Pancreas (tissue), 10 donors: ENCODE measurements at places on chromosomes 12 and 14.

DNA sequence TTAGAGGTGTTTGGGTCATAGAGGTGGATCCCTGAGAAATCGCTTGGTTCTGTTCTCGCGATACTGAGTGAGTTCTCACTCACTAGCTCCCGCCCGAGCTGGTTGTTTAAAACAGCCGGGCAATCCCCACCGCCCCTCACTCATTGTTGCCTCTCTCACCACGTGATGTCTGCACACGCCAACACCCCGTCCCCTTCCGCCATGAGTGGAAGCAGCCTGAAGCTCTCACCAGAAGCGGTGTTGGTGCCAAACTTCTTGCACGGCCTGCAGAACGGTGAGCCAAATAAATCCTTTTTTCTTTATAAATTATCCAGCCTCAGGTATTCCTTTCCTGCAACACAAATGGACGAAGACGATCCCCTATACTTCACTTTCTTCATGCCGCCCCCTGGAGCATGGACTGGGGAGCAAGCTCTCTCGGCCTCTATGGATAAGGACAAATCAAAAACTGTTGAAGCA is 45.4 kb upstream of the CCND2 start:
- DNase-seq: no peak

DNA sequence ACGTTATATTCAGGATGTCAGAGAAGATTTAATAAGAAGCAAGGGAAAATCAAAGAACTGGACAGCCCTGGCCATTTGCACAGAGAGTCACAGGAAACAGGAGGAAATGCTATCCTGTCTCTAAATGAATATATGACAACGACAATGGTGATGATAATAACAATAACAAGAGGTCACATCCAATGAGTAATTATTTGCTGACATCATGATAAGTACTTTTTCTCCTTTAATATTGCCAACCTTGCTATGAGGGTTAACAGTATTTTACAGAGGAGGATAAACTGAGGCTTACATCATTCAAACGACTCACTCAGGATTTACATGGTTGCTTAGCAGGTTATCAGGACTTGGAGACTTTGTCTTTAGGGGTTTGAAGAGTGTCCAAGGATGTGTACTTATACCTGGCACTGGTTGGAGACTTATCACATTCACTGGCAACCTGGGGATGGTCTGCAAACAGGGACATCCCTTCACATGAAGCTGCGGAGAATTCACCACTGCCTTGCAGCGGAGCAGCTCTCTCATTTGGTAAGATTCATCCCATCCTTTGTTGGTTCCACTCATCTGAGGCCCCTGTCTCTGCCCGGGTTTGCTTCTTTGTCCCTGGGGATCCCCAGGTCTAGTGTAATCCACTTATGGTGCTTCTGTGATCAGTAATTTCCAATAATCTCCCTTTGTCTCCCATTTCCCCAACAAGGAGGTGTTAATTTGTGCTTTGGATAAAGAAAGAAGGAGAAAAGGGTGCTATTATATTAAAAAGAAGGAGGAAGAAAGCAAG is 637.8 kb downstream of the BCL11B start:
- no peak for DNase-seq

- no peak for DNase-seq
These were observed 51.0 kb upstream of the TBX3 start for GRCh38 chr12:114735011-114735410.

DNA sequence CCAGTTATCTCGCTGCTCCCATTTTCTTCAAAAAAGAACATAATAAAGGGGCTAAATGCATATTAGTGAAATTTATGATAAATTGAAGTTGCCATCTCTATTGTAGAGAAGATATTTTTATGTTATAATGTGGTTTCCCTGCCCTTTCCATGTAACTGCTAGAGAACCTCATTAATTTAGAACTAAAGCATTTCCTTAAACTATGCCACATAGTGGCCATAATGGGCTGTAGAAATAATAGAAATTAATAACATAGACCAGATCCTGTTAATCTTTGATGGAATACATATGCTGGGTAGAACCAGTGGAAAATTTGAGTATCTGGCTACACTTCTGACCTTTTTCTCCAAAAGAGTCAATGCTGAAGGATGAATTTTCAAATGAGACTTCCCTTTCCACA is 376.7 kb downstream of the PDZRN4 start:
- no peak for DNase-seq

DNA sequence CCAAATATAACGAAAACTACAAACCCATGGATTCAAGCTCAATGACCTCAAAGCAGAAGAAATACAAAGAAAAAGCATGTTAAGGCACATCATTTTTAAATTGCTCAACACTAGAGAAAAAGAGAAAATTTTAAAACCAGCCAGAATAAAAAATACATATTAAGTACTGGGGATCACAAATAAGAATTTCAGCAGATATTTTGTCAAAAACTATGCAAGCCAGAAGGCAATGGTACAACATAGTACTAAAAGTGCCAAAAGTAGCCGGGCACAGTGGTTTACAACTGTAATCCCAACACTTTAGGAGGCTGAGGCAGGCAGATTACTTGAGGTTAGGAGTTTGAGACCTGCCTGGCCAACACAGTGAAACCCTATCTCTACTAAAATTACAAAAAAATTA is 10.2 kb downstream of the SGPP1 start:
- DNase-seq: no peak

DNA sequence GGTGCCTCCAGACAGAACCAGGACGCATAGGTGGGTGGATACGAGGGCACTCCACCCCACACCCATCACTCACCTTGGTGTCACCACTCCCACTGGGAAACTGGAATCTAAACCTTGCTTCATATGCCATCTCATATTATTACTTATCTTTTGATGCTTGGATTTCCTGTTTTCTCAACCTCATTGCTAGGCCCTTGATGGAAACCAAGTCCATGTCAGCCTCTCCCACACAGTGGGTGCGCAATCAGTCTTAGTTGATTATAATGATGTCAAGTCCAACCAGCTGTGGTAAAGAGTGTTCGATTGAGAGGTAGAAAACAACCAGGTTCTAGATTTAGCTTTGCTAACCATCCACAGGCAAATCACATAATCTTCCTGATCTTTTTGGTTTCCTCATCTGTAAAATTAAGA is 584 bp upstream of the DDHD1 start:
- no peak for DNase-seq

- no peak for DNase-seq
These were observed 39.1 kb upstream of the PNMA1 start for GRCh38 chr14:73753124-73753886.

- DNase-seq: no peak
These were observed 75.3 kb downstream of the ITPK1 start for GRCh38 chr14:93040443-93040842.

DNA sequence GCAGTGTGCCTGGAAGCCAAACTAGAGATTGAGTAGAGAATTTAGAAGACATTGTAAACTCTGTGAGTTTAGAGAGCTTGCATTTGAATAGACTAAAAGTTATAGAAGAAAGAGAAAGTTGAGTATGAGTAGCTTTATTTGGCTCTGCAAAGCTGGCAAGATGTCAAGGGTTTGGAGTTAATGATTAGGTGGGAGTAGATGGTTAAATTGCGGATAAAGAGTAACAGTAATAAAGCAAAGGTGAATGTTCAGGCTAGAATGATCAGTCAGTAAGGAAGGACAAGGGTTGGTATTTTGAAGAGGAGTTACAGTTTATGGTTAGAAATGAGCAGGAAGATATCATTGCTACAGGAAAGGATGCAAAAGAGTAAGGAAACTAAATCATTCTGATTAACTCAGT is 5.2 kb downstream of the PPM1A start:
- DNase-seq: no peak

DNA sequence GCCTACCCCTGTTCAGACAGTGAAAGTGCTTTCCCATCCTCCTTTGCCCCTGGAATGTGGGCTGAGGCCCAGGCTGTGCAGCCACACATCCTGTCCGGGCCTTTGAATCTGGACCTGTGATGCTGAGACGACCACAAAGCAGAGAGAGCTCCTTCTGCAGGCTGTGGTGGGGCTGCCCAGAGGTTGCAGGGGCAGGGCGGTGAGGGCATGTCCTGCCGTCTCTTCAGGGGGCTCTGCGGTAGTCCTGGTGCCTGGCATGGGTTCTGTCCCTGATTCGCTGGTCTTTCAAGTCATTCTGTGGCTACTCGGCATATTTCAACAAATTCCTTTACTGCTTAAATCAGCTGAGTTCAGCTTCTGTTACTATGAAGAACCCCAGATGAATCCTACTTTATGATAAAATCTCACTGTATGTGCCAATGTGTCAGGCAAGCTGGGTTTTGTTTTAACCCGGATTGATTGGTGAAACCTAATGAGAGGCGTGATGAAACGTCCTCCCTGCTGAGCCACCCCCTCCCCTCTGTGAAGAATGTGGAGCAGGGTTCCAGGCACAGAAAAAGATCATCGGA is 63.4 kb upstream of the DICER1 start:
- no peak for DNase-seq

GRCh38 chr12:103273645-103274044 is 222.1 kb downstream of the C12orf42 start:
- DNase-seq: no peak

DNA sequence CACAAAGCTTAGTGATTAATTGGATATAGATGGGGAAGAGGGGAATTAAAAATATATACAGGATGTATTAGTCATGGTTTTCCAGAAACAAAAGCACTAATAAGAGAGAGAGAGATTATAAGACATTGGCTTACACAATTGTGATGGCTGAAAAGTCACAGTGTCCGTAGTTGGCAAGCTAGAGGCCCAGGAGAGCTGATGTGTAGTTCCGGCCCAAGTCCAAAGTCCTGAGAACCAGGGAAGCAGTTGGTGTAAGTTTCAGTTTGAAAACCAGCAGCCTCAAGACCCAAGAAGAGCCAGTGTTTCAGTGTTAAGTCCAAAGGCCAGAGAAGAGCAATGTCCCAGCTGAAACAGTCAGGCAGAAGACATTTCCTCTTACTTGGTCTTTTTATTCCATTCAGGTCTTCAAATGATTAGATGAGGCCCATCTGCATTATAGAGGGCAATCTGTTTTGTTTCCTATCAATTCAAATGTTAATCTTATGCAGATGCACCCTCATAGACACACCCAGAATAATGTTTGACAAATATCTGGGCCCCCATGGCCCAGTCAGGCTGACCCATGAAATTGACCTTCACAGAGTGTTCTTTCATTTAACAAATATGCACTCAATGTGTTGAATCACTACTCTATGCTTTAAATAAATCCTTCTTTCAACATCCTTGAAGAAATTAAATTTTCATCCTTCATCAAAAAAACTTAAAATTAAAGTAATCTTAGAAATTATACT is 67.2 kb upstream of the DIO2 start:
- DNase-seq: no peak

DNA sequence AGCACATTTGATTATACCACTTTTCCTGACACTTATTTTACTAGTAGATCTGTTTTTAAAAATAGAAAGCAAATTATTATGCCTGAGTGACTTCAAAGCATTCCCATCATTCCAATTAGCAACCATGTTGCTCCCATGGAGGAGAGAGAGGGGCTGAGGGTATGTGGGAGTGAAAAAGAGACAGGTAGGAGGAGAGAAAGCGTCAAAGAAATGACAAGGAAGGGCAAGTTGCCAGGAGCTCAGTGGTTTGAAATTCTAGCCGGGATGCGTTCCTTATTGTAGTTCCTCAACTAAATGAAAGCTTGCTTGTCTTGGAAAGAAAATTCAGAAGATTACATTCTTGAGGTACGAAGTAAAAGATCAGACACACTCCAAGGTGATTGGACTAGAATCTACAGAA is 92.4 kb upstream of the PKP2 start:
- DNase-seq: no peak

GRCh38 chr14:27605282-27605681 is 1007.4 kb upstream of the NOVA1 start:
- DNase-seq: no peak

DNA sequence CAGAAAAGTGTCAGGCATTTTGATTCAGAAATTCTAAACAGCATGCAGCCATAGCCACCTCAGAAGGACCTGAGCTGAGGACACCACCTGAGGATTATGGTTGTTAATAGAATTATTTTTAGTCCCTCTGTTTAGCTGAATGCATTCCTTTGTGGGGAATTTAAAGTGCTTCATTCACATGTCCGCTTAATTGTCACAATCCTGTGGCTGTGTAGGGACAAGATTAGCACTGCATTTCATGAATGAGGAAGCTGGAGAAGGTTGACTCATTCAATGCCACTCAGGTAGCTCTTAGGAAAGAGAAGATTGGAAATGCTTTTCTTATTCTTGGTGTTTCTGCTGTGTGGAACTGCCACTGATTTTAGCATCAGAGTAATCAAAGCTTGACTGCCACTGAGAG is 42.0 kb upstream of the KRR1 start:
- no peak for DNase-seq

- no peak for DNase-seq
These were observed 87.6 kb downstream of the PPP2R5C start for GRCh38 chr14:101849125-101849524.

- DNase-seq: no peak
These were observed 1.7 kb downstream of the CREBL2 start for GRCh38 chr12:12613344-12613743.

DNA sequence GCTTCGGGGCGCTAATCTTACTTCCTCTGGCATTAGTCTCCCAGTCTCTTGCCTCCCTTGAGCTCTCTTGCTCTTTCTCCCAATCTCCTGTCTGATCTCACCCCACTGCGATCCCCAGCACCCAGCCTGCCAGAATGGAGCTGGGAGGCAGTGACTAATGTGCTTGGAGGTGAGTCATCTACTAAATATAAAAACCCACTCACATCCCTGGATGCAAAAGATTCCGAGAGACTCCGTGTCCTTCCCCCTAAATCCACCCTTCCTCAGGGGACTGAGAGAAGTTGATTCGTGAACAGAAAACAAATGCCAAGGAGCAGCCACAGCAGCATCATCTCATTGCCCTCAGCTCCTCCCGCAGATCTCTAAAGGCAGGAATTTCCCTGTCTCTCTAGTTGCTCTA is 45.7 kb upstream of the KCNA5 start:
- no peak for DNase-seq

DNA sequence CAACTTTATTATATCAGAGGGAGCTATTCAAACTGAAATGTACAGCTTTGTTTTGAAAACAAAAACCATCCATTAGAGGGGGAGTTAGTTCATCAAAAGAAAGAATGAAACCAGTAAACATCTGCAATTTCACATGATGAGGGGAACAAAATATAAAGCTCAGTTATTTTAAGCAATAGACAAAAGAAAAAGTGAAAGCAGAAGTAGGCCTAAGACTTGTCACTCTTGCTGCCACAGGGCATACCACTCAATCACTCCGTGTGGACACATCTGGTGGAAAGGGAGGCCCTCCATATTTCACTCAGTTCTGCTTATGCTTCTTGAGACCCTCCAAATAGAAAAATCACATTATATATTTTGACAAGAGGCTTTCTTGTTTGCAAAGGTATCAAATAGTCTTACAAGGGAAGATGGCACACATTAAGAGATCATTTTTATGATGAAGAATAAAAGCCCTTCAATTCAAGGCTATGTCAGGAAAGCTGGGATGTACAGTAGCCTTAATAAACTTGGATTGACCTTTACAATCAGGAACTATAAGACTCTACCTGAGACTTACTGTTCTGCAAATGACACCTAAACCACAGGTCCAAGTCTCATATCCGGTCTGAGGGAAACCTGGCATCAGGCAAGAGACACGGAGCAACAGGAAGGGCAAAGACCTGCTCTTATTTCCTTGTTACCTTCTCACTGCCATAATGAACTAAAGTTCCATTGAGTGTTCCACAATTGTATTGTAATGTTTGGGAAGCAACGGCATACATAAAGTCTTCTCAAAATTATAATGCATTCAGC is 222.5 kb upstream of the GRIP1 start:
- DNase-seq: no peak
